ENCODE measurements at places on chromosomes 3 and 15.
A peak's percentile ranks its signal among the peaks of the same experiment; 100 is the strongest.

- DNase-seq = no peak
Measured at GRCh38 chr3:13521309-13521708, 27.6 kb upstream of the FBLN2 start.

GRCh38 chr3:159266779-159267178 is 464.9 kb downstream of the MFSD1 start:
- no peak for DNase-seq

DNA sequence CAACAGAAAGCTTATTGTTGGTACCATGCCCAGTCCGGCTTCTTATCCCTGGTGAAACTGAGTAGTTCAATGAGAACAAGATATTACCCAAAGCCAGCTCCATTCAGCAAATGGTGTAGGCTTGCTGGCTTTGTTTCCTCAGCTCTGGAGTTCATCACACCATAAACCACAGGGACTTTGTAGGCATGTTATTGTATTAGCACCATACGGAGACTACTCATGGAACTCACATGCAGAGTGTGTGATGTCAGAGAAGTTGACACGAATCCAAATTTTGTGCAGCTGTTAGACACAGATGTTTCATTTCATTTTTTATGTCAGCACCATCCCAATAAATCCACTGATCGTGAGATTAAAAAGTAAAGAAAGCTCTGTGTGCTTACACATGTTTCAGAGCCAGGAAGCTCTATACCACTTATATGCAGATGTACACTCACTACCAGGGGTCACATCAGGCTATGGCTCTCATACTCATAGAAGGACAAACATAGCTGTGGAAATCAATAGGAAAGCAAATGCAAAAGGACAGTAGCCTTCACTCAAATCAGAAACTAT is 63.4 kb upstream of the LEKR1 start:
- DNase-seq = no peak

GRCh38 chr15:58535337-58535736 is 103.5 kb downstream of the LIPC start:
- DNase-seq = no peak

DNA sequence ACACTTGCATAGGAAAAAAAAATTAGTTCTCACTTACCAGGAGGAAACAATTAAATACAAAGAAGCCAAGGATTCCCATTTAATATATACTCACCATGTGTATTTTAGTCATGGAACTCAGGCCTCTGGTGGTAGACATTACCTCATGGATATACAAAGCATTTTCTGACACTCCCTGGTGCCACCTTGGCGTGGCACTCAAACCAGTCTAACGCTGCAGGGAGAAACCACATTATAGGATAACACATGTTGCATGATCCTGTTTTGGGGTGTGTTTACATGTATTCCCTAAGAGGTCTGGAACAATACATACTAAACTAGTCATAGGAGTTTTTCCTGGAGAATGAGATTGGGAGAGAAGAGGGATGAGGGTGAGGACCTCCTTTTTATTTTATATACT is 5.9 kb upstream of the RTF1 start:
- no peak for DNase-seq

DNA sequence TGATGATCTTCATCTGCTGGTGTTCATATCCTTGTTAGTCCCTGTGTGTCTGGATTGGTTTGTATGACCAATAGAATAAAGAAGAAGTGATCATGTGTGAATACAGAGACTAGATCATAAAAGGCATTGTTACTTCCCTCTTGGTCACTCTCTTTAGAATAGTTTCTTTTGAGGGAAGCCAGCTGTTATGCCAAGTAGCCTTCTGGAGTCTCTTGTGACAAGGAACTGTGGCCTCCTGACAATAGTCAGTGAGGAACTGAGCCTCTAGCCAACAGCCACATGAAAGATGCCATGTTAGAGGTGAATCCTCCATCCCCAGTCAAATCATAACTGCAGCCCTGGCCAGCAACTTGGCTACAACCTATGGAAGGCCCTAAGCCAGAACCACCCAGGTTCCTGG is 63.0 kb upstream of the SMAD3 start:
- no peak for DNase-seq

DNA sequence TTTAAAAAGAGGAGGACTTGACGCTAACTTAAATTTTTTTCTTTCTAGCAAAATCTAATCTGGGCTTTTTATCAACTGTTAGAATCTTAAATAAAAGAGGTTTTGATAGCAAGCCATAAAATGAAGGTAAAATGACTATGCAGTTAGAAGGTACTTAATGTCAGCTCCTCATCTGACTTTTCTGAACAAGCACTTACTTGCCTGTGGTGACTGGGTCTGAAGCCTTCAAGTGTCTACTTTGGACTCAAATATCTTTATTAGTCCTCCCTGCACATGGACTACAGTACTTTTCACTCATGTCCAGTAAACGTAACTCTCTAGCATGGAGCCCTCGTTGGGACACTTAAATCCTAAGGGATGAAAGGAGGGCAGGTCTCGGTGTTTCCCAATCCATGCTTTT is 135.9 kb downstream of the P2RY1 start:
- no peak for DNase-seq

DNA sequence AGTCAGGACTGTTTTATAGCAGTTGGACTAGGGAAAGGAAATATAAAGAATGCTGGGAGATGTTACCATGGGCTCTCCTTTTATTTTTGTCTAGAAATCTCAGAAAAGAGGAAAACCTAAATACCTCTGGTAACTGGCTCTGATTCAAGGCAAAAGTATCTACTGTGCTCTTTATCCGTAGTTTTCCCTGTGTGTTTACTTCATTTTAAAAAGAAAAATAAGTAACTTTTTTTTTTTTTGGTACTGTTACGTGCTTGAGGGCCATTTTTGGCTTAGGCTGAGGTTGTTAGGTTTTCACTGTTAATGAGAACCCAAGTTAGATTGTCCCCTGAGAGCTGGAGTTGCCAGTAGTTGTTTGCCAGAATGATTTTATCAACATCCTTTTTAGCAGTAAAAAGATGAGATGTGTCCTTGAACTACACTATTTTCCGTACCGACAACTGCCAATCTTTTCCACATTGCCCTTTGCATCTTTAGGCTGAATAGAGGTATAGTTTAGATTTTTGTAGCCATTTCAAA is 35.8 kb downstream of the IQGAP1 start:
- no peak for DNase-seq

GRCh38 chr3:71063773-71064290 is 519.7 kb downstream of the FOXP1 start:
- DNase-seq = peak; percentile 46

DNA sequence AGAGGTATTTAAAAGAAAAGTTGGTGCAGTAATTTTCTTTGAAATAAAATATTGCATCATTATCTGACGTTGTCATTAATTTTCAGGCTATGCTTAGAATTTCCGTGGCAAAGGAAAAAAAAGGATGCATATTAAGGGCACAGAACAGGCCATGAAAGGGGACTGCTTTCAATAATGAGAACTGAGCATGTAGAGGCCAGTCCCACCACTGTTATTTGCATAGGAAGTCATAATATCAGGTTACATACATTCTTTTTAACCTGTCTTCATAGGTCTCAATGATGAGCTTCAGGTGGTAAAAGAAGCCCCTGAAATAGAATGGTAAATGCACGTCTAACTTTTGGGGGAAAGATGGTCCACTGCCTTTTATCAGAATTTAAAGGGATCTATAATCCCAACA is 272.1 kb upstream of the ALCAM start:
- DNase-seq = no peak

DNA sequence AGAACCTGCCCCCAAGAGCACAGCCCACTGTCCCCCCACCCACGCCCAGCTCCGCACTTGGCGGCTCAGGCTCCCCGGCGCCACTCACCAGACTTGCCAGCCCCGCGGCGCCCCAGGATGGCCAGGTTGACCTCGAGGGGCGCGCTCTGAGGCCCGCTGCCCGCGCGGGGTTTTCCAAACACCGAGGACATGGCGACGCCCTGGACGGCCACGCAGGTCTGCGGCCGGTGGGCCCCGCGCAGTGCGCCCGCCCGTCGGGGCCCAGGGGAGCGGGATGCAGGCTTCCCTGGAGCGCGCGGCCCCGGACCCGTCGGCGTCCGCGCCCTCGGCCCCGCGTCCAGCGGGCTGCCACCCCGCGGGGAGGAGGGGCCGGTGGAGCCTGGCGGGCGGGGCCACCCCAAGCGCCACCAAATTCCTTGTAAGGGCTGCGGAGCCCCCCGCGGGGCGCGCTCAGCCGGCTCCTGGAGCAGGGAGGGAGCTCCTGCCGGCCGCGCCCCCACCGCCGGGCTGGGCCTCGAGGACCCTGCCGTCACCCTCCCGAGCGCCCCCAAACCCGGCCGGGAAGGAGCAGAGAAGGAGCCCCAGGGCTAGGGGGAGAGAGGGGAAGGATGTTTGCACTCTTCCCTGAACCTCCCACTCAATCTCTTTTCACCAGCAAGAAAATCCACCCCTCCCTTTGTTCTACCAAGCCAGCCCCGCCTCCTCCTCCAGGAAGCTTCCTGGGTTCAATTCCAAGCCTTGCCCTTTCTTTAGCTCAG is at the start of gene RASL12:
TSS of gene RASL12 (minus strand) at position 347 of the 758 bp plus-strand sequence. CDS start at position 191, 156 bp downstream.
- no peak for DNase-seq

DNA sequence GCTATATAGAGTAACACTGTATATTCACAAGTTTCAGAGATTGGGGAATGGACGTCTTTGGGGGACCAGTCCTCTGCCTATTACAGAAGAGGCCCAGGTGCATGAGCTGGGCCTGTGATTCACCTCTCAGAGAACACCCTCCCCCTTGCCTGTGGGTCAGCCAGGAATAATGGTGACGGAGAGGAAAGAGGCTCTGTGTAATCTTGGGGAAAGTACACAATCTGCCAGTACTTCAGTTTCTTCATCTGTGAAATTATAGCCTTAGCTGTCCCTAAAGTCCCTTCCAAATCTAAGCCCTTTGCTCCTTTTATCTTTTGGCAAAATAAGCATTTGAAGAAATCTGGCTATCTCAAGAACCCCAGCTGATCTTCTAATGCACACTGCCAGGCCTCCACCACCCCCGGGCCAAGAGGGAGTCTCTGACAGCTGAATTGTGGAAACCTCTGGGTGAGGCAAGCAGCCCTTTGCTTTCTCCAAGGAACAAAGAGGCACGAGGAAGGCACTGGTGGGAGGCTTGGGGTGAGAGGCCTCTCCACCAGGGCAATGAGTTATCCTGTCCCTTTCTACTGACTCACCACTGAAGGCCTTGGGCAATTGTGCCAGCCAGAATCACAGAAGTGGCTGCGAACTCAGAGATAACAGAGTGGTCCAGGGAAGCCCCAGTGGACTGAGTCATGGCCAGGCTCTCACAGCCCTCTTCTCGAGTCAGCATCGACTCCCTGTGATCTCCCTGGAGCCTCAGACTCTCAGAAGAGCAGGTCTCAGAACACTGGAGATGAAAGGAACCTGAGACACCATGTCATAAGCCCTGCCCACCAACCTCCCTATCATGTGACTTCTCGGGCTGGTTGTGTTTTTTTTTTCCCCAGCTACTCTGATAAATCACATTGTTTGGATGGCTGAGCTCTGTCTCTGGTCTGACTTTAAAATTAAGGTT is 31.8 kb downstream of the CCNL1 start:
- DNase-seq = peak; percentile 62

- DNase-seq = no peak
Measured at GRCh38 chr15:101203029-101203573, 48.7 kb downstream of the CHSY1 start.

- DNase-seq = no peak
Measured at GRCh38 chr3:135329479-135329878, 534.4 kb downstream of the EPHB1 start.
